Activated naive CD4-positive, alpha-beta T cell treated with anti-CD3 and anti-CD28 coated beads, Interleukin-2, amount 10 ng/mL, durations not matched to agents 7 days and 5 days (primary cell): ENCODE measurements at places on chromosomes 2 and 18.

DNA sequence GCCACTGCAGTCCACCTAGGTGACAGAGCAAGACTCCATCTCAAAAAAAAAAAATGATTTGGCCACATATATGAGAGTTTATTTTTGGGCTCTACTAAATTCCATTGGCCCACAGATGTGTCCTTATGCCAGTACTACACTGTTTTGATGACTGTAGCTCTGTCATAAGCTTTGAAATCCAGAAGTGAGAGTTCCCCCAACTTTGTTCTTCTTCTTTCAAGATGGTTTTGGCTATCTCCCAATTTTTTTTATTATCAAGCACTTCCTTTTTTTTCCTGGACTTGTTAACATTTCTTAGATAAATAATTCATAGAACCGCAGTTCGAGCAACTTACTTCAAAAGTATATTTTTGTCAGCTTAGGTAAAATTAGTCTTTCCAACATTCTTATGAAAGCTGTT, 96.9 kb downstream of the TSHZ1 start:
- H3K4me1 ChIP-seq: no peaks in the 10 kb centered on the region
- no peak overlapping the region for H3K27ac ChIP-seq
- no peak for DNase-seq
- H3K4me3 ChIP-seq: no peak overlapping the region
- peaks cover 11% of the 10 kb centered on the region for H3K27me3 ChIP-seq

- H3K27me3 ChIP-seq: peaks cover 80% of the 10 kb centered on the region
- no peak overlapping the region for H3K4me3 ChIP-seq
- H3K27ac ChIP-seq: no peak overlapping the region
- H3K36me3 ChIP-seq: no peaks in the 10 kb centered on the region
Measured at GRCh38 chr2:127421116-127421800, 3.0 kb downstream of the PROC start.

GRCh38 chr18:36522509-36522908, 225.0 kb downstream of the FHOD3 start:
- H3K27ac ChIP-seq: no peak overlapping the region
- no peaks in the 10 kb centered on the region for H3K4me1 ChIP-seq
- peaks cover 4% of the 10 kb centered on the region for H3K27me3 ChIP-seq
- no peaks in the 10 kb centered on the region for H3K36me3 ChIP-seq
- no peak for DNase-seq

DNA sequence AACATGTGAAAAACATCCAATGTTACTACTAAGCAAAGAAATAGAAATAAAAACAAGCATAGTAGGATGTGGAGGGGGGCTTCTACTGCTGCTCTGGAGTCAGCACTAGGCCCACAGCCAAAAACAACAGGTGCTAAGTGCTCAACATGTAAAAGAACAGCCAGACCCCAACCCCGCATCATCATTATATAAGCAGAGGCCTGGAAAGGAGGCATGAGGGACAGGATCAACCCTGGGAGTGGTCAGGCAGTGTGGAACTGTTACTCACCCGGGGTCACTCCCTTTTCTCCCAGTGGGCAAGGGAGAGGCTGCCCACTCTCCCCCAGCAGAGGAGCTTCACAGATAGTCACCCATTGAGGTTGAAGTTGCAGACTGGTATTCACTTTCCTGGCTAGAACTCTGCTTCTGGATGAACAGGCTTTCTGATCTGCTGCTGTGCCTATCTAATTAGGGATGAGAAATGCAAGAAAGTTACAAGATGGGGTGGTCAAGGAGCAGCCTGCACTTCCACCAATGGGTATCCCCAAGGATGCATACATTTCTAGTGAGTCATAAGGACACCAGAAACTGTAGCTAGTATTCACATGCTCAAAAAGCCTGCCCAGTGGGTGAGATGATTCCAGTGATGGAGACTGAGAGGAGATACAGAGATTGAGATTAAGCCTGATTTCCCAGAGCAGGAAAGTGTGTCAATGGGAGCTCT, 480.1 kb upstream of the TCF4 start:
- H3K4me1 ChIP-seq: no peaks in the 10 kb centered on the region
- no peak overlapping the region for H3K27ac ChIP-seq
- H3K27me3 ChIP-seq: no peaks in the 10 kb centered on the region
- no peaks in the 10 kb centered on the region for H3K36me3 ChIP-seq

- no peaks in the 10 kb centered on the region for H3K27me3 ChIP-seq
- no peak for DNase-seq
- H3K36me3 ChIP-seq: no peaks in the 10 kb centered on the region
Measured at GRCh38 chr2:239721991-239722759, 303.0 kb downstream of the NDUFA10 start.

DNA sequence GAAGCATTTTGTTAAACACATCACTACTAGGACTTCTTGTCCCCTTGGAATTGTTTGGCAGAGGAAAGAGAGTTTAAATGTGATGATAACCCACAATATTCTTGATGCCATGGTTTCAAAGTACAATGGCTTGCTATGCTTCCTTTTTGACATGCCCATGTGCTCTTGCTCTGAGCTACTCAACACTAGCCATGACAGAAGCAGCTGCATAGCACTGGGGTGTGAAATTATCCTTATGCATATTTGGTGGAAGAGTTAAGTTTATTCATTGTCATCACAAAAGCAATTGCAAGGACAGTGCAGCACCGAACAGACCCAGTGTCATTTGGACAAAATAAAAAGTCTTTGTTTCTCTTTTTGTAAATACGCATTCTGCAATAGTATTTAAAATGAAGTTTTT, 209.9 kb upstream of the CDH20 start:
- H3K4me1 ChIP-seq: no peaks in the 10 kb centered on the region
- DNase-seq: no peak
- no peaks in the 10 kb centered on the region for H3K36me3 ChIP-seq
